Right atrium auricular region (tissue), 2 donors: ENCODE measurements at places on chromosomes 7 and 10. TPM values are rescaled to one million over a fixed set of nuclear protein-coding genes. Genes with fewer than 3 reads are reported as not detected.

Gene KAZALD1
- 7.5 TPM for total RNA-seq

Gene SLC18A3
- not detected for total RNA-seq

Gene HMX3
- not detected for total RNA-seq

Gene MOGAT3
- total RNA-seq, result not detected

Gene TUBB8
- not detected for total RNA-seq

Gene XRCC2
- total RNA-seq, result 0.48 TPM

Gene KCNMA1
- total RNA-seq, result 3.5 TPM

Gene PALD1
- 4.9 TPM for total RNA-seq
